Activated CD4-positive, alpha-beta T cell treated with anti-CD3 and anti-CD28 coated beads for 36 hours (primary cell): ENCODE measurements at places on chromosomes 3 and 15.

GRCh38 chr15:49902685-49903501, 216.1 kb downstream of the ATP8B4 start:
- no peak for DNase-seq

DNA sequence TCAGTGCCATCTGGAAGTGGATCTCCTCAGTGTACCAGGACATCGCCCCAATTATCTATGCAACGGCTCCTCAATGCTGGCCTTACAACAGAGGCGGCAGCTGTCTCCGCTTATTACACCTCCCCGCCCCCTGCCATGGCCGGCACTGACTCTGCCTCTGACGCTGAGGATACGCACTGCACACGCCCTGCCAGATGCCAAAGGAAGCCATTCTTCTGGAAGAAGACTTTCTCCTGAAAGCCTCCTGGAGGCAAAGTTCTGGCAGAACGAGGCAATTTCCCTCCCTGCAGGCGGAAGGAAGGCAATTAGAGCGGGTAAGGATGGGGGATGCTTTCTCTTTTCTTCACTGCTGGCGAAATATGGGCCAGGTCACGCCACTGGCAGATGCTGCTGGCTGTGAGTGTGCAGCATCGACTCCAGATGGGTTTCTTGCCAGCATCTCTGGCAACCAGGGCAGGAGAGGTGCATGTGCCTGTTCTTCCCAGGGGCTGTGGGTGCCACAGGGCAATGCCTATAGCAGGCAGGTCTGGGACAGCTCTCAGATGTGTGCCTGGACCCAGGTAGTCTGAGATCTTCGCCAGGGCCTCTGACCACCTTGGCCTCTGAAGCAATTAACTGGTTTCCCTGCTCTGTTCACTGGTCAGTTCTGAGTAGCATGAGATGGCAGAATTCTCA, 62.2 kb upstream of the MRPS22 start:
- DNase-seq, result no peak

GRCh38 chr3:88321363-88322050, 171.7 kb downstream of the C3orf38 start:
- DNase-seq, result no peak

DNA sequence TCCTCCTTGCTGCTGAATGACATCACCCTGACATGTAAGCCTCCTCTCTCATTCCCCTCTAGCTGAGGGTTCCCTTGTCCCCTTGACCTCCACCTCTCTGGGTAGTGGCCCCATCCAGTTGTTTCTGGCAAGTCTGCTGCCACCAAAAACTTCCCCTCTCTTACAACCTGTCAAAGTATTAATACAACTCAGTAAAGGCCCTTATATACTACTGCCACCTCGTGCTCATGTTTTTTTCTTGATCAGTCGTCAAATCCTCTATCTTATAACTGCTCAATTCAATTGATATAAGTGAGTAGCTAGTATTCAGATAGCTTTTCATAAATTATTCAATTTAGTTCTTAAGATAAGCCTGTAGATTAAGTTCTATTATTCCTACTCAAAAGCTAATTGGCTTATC, 249.6 kb downstream of the MBNL1 start:
- no peak for DNase-seq

DNA sequence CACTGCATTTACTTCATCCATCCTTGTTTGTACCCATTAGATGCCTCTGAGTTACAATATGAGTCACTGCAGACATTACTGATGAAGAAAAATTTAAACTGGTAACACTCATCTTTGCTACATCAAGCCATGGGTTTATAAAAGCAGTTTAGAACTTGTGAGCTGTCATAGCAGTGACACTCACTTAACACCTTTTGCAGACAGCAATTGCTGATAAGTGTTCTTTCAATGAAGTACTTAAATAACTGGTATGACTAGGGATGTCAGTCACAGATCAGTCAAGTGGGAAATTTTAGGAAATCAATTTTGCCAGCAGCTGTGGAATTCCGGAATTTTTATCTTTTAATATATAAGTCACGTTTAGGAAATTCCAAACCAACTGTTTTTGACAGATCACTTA, 643.0 kb downstream of the TBL1XR1 start:
- no peak for DNase-seq
